RWPE1 (cell line): ENCODE measurements at places on chromosomes 1 and 21.

DNA sequence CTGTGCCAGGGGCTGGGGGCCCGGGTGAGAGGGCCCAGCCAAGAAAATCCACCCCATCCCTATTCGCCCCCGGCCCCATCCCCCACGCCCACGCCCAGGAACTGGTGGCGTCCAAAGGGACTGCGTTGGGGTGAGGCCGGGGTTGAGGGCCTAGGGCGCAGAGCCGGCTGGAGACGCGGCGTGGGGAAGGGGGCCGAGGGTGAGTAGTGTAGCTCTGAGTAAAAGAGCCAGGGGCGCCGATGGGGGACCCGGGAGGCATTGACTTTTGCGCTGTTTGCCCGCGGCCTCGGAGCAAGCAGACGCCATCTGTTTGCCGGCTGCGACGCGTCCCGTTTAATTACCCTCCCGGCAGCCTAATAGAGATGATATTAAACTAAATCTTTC is 3.5 kb upstream of the DMRTA2 start:
- DNase-seq, result no peak

GRCh38 chr1:176656257-176656995 is 193.5 kb downstream of the PAPPA2 start:
- peak; percentile 29 for DNase-seq

GRCh38 chr1:211761400-211761799 is 69.2 kb downstream of the LPGAT1 start:
- DNase-seq, result no peak

DNA sequence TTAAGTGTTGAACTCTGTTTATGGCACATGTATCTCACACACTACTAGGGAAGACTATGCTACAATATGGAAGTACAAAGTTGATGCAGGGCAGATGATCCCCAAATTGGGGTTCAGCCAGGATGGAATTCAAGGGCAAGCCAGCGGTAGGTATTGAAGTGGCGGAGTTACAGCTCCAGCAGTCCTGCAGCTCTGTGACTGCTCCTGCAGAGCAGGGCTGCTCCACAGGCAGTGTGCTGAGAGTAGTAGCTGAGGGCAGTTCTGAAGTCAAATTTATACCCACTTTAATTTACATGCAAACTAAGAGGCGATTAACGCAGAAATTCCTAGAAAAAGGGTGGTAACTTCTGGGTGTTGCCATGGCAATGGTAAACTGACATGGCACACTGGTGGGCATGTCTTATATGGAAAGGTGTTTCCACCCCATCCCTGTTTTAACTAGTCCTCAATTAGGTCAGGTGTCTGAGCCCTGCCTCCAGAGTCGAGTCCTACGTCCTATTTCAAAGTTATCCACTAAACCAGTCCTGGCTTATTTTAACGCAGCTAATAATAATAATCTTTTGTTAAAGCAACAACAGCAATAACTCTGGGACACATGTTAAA is 20.6 kb upstream of the CENPF start:
- no peak for DNase-seq

- no peak for DNase-seq
Observed at GRCh38 chr21:40797891-40798290, 49.1 kb downstream of the DSCAM start.

DNA sequence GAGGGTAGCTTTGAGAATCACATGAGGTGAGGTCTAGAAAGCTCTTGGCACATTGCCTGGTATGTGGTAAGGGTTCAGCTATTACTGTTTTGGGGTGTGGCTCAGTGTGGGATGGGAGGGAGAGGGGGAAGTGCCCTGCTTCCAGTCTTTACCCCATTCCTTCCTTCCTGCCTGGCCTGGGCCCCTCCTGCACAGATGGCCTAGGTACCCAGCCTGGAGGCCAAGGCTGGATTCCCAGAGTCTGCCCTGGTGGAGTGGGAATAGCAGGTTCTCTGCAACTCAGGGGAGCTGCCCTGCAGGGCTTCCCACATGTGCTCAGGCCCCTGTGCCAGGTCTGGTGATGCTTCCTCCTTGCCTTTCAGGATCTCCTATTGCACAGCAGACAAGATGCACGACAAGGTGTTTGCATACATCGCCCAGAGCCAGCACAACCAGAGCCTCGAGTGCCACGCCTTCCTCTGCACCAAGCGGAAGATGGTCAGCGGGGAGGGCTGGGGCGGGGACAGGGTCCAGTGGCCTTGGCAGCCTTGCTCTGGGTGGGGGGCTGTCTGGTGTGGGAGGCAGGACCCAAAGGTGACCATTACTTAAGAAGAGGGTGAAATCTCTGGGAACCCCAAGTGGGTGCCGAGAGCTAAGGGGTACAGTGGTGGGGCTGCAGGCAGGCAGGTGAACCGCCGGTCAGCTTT is 13.5 kb downstream of the LDLRAP1 start:
- DNase-seq, result peak; percentile 72

DNA sequence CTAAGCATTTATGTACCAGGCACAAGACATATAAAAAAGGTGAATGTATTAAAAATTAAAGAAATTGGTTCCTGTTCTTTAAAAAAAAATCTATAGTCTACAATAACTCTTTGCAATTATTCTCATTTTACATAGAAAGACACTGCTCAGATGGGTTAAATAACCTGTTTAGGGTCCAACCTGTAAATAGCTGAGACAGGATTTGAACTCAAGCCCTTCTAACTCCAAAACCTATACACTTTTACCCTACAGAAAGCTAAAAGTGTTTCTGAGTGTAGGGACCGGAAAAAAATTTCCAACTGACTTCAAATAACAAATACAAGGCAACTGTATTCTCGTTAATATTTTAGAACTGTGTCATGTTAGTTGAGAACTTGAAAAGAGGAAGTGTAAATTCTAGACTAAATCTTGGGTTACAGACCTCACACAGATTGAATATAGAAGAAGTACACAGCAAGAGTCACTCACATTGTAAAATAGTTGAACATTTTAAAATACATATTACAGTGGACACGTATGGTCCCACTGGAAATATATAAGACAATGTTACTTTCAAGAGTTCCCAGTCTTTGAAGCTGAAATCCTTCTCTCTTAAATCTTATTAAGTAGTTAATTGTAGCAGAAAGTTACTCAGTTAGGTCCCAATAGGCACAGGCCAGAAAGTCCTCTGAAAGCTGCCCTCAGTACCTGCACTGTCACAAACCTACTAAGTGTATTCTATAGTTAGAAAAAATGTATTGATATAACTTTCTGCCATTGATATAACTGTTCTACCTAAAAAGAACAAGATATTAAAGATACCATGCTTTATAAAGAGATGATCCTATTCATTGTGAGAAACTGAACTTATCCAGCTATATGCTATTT is 7.3 kb downstream of the EDEM3 start:
- no peak for DNase-seq

DNA sequence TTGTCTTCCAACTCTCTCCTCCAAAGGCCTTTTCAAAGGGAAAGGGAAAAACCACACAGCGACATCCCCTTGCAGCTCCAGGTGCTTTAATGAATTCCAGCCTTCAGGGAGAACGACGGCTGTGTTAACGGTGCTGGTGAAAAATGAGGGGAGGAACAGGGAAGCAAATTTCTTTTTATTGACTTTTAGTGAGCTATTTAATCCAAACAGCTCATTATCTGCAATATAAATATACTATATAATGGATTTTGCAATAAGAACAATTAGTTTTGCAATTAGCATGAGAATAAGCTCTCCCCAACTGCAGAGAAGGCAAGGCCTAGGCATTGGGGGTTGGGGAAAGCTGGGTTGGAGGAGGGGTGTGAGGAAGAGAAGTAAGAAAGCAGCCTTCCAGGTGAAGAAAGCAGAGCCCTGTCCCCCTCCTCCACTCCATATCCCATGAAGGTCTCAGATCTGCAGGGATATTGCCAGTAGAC is 159.0 kb upstream of the ZC3H12A start:
- no peak for DNase-seq

DNA sequence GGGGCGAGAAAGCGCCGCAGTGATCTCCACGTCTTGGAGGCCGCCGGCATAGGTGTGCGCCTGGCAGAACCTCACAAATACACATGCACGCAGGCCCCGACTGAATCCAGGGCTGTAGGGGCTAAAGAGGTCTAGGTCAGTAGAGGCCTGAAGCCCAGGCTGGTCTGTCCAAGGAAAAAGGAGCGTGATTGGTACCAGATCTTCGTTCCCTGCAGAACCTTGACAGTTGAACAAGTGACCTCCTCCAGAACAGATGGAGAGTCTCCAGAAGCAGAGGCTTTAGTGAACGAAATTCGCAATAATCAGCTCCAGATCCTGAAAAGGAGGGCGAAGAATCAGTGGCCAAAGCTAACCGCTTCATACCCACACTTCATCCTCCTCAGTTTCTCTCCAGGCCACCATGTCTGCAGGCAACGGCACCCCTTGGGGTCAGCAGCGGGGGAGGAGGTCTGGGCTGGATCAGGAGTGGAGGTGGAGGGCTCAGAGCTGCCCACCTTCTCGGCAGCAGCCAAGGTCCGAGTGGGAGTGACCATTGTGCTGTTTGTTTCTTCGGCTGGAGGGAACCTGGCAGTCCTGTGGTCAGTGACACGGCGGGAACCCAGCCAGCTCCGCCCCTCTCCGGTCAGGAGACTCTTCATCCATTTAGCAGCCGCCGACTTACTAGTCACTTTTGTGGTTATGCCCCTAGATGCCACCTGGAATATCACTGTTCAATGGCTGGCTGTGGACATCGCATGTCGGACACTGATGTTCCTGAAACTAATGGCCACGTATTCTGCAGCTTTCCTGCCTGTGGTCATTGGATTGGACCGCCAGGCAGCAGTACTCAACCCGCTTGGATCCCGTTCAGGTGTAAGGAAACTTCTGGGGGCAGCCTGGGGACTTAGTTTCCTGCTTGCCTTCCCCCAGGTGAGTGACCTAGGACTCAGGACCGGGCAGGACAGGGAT is 749 bp upstream of the PEX11B start:
- peak; percentile 39 for DNase-seq

GRCh38 chr21:17455028-17455353 is 57.9 kb upstream of the CXADR start:
- DNase-seq, result no peak

- no peak for DNase-seq
Observed at GRCh38 chr1:72662918-72663317, 380.6 kb upstream of the NEGR1 start.

- no peak for DNase-seq
Observed at GRCh38 chr1:90761781-90762589, 44.9 kb upstream of the BARHL2 start.

DNA sequence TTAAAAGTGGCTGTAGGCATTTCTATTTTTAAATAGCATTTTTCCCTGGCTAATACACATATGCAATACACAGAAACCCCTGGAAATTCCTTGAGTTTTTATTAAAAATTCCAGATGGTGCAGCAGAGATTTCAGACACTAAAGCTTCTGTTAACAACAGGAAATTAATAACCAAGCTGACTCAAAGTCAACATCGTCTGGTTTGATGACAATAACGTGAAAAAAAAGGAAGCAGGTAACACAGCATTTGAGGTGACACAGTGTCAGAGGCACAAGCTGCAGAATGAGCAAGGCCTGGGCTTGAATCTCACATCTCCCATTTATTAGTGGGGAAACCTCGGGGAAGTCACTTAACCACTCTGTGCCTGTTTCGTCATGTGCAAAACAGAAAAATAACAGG is 64.6 kb upstream of the GJB5 start:
- DNase-seq, result no peak

DNA sequence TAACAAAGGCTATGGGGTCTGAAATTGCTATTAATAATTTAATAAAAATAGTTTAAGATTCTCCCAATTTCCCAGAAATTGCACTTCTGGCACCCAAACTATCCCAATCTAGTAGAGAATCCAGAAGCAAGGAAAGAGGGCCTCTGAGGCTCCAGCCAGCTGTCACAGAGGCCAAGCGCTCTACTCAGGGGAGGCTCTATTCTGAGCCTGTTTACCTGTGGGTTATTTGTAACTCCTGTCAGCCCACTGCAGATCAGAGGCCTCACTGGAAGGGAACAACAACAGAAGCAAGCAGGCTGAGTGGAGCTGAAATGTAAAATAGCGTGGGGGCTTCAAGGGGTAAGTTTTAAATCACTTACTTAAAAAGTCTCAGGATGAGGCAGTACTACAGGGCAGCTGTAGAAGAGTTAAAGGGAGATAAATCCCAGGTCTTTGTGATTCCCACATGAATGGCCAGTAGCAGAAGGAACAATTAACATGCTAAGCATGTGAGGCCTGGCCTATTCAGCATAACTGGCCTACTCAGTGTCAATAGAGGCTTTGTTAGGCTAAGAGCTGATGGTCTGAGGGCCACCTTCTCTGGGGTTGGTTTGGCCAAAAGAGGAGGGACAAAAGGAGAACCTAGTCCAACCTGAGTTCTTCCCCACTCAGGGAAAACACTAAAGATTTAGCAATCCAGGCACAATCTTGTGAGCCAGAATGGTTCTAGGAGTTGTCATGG is 12.8 kb downstream of the ZNF687 start:
- DNase-seq, result no peak

DNA sequence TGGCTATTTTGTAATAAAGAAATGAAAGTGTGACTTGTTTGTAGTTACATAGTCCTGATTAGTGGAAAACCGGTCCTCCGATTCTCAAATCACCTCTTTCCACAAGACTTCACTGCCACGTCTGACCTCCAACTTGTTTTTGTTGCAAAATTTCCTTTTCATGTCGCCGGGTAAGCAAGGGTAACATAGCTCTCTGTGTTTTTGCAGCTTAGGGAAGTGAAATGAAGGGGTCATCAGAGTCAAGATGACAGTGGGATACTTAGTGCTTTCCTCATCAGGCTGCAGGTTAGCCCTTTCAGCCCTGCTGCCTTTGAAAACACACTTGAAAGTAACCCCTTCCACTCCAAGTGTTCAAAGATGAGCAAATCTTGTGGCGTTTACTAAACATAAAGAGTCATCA is 217.9 kb downstream of the USP25 start:
- DNase-seq, result no peak

DNA sequence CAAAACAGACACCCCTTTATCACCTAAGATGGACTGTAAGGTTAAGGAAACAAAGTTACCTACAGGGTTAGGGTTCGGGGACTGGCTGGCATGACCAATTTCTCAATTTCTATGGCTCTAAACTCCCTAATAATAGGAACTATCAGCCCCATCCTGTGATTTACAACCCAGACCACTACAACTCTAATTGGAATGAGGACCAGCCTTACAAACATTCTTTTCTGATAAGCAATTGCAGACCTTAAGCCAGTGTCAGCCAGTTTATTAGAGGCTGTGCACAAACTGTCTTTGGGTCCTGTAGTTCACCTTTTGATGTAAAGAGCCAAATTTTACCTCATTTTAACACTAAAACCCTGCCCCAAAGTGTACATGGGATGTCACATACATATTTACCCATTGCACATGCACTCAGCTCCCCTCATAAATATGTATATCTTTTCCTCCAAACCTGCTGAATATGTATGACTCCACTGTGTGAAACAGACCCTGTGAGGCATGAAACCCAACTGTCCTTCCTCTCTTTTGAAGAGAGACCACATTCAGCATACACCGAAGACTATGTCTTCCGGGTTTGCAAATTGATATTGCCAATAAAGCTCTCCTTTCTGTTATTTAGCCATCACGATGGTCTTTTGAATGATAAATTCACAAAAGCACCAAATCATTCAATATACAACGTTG is 7.3 kb upstream of the APP start:
- DNase-seq, result no peak

GRCh38 chr21:36381841-36382589 is 3.2 kb upstream of the CHAF1B start:
- peak; percentile 20 for DNase-seq
